Prostate gland (tissue), 2 donors: ENCODE measurements at places on chromosomes 3 and 15. TPM values are rescaled to one million over a fixed set of nuclear protein-coding genes. Genes with fewer than 3 reads are reported as not detected.

- H3K27ac ChIP-seq, result no peak overlapping the region
- DNase-seq, result no peak
- no peaks in the 10 kb centered on the region for H3K36me3 ChIP-seq
- H3K4me1 ChIP-seq, result no peaks in the 10 kb centered on the region
- H3K4me3 ChIP-seq, result no peak overlapping the region
These were observed 224.4 kb upstream of the ICE2 start for GRCh38 chr15:60703207-60703933.

DNA sequence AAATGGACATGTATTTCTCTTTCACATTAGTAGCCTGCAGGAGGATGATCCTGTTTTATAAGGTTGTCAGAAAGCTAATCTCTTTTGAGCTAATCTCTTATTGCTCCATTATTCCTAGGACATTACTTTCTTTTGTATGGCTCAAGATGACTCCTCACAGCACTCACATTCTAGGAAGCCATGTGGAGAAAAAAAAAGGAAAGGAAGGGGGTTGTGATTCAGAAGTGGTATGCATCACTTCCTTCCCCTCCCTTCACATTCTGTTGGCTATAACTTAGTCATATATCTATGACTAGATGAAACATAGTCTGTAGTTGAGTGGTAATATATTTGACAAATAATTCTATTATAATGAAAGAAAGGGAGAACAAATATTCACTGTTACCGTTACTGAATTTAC is 168.8 kb upstream of the TTC14 start:
- H3K27ac ChIP-seq, result no peak overlapping the region
- no peak overlapping the region for H3K4me3 ChIP-seq
- no peak for DNase-seq
- H3K36me3 ChIP-seq, result no peaks in the 10 kb centered on the region
- H3K4me1 ChIP-seq, result no peaks in the 10 kb centered on the region
- no peaks in the 10 kb centered on the region for H3K27me3 ChIP-seq

DNA sequence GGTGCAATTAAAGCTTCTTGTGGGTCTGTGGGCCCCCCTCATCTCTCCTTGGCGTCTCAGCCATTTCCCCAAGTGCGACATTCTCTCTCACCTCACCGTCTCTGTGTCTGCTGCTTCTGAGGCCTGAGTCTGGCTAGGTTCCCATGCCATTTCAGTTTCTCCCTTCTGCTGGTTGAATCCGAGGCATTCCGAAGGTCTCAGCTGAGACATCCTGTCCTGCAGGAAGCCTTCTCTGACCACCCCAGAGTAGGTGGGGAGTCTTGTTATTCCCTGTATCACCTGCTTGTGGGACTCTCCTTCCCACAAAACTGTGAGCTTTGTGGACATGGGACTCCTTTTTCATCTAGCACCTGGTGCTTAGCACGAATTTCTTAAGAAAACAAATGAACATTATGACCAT is 78.3 kb downstream of the ASB7 start:
- no peaks in the 10 kb centered on the region for H3K36me3 ChIP-seq
- no peak for DNase-seq
- no peaks in the 10 kb centered on the region for H3K4me1 ChIP-seq
- no peak overlapping the region for H3K4me3 ChIP-seq
- H3K27me3 ChIP-seq, result no peaks in the 10 kb centered on the region

GRCh38 chr15:31442699-31443111 is 116.1 kb downstream of the KLF13 start:
- H3K27ac ChIP-seq, result no peak overlapping the region

- H3K27me3 ChIP-seq, result no peaks in the 10 kb centered on the region
- no peak overlapping the region for H3K27ac ChIP-seq
- DNase-seq, result no peak
- H3K4me1 ChIP-seq, result no peaks in the 10 kb centered on the region
- H3K36me3 ChIP-seq, result no peaks in the 10 kb centered on the region
These were observed 192.6 kb upstream of the ALCAM start for GRCh38 chr3:105174017-105174615.

- no peak overlapping the region for H3K4me3 ChIP-seq
- no peak for DNase-seq
- no peaks in the 10 kb centered on the region for H3K4me1 ChIP-seq
- no peaks in the 10 kb centered on the region for H3K36me3 ChIP-seq
- H3K27me3 ChIP-seq, result no peaks in the 10 kb centered on the region
These were observed 101.0 kb upstream of the IGSF10 start for GRCh38 chr3:151561878-151562277.

LMAN1L gene
- 219 TPM for total RNA-seq

PATL2 gene
- 0.77 TPM for total RNA-seq

AHSG gene
- not detected for total RNA-seq

GHSR gene
- not detected for total RNA-seq
